ENCODE measurements at places on chromosomes 2 and 18.

- DNase-seq: no peak
Observed at GRCh38 chr2:181289698-181290097, 167.5 kb upstream of the ITGA4 start.

GRCh38 chr2:240465765-240466578 is 30.5 kb downstream of the GPC1 start:
- DNase-seq: no peak

GRCh38 chr2:70985956-70986355 is 7.5 kb downstream of the ANKRD53 start:
- no peak for DNase-seq

- DNase-seq: no peak
Observed at GRCh38 chr2:196431076-196431475, 208.4 kb upstream of the CCDC150 start.

DNA sequence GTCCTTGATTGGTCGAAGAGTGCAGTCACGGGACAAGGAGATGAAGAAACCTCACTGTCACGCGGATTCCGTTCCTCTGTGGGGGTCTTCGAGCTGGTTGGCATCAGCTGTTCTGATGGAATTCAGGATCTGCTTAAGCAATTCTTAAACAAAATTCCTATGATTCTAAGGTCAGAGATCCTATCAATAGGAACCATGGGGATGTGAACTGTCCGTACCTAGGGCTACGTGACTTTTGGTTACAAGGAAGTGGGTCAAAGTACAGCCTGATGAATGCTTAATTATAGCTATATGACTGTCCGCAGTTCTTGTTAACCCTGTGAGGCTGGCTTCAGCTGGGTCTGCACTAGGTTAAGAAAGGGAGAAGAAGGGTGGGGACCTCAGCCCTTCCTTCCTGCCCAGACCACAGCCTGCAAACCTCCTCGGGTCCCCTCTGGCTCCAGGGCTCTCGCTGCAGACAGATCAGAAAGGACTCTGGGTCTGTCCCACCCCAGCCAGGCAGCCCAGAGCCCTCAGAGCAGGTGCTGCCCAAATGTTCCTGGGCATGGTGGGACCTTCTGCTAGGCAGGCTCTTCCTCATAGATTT is 44.2 kb upstream of the TAF1B start:
- DNase-seq: no peak

- no peak for DNase-seq
Observed at GRCh38 chr2:172600557-172601008, 44.7 kb downstream of the PDK1 start.

- DNase-seq: no peak
Observed at GRCh38 chr2:190530248-190530900, 4.1 kb downstream of the NEMP2 start.

DNA sequence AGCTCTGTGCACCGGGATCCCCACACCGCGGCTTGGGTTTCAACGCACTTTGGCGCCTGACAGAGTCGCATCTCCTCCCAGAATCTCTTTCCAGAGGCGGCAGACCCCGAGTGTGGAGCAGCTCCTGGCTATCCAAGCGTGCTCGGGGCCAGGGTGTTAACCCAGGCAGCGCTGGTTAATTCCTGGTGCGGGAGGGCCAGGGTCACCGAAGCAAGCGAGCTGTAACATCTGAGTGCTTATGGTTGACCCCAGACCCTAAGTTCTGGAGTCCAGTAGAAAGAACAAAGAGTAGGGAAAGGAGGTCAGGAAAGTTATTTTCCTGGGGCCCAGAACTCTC is 566 bp upstream of the OSR1 start:
- no peak for DNase-seq

- DNase-seq: no peak
Observed at GRCh38 chr2:236687296-236687965, 117.8 kb downstream of the ACKR3 start.

- no peak for DNase-seq
Observed at GRCh38 chr2:20168048-20168726, 56.7 kb downstream of the SDC1 start.

- no peak for DNase-seq
Observed at GRCh38 chr2:48448274-48449061, 81.5 kb upstream of the STON1 start.

Data from liver (tissue), 10 donors.